NCI-H774 (cell line): ENCODE measurements at places on chromosomes 1 and 21.

DNA sequence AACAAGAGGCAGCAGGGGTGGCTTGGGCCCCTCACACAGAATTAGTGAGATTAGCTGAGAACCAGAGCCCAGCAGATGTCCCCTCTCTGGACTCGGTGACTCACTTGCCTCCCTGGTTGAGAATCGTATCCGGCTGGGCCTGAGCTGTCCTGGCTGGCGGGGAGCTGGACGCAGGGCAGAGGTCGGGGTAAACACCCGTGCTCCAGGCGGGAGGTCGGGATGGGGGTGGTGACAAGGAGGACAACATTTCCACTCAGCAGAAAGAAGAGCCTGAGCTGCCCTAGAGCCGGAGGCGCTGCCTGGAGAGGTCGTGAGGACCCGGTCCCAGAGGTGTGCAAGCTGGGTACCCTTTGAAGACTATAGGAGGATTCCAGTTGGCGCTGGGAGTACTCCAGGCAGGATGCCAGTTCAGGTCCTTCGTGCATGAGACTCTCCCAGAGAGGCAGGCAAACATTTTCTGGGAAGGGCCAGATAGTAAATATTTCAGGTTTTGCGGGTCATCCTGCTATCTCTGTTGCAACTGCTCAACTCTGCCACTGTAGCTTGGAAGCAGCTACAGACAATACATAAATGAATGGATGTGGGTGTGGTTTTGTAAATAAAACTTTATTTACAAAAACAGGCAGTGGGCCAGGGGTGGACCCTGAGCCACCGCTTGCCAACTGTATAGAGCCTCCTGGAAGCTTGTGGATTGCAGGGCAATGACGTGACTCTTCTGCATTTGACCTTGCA is 116.8 kb upstream of the WNT4 start:
- no peak for DNase-seq

DNA sequence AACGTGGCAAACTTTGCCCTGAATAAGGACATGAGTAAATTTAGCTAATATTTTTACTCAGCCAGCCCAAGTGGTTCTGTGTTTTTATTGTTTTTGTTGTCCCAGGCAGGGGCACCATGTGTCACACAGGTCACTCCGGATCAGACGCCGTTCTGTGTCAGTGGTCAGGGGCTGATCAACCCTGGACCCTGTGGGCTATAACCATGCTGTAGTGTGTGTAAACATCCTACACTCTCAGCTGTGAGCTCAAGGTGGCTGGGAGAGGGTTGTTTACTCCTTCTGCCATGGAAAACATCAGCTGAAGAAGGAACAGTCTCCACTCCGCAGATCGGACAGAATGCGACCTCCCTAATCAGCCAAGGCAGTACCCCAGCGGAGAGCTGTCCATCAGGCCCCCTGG is 26.5 kb upstream of the KCNQ4 start:
- DNase-seq, result no peak

DNA sequence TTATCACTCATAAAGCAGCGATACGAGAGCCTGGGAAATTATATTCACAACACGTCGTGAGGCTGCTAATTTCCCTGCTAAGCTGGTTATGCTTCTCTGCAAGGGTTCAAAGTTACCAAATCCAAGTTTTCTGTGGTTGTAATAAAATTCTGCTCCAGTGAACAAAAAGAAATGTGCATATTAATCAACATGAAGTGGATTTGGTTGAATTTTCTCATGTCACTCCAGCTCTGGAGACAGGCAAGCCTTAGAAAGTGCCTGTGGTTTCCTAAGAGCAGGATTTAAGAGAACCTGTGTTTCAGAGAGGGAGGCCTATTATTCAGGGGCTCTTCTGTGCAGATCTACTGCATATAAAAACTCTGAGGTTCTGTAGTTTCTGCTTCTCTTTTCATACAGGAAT is 87.5 kb downstream of the WLS start:
- DNase-seq, result no peak

DNA sequence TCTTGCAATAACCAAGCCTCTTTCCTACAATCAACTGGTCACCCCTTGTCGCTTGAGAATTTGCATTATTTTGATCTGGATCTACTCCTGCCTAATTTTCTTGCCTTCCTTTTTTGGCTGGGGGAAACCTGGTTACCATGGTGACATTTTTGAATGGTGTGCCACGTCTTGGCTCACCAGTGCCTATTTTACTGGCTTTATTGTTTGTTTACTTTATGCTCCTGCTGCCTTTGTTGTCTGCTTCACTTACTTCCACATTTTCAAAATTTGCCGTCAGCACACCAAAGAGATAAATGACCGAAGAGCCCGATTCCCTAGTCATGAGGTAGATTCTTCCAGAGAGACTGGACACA is 743 bp downstream of the GPR52 start:
- no peak for DNase-seq

GRCh38 chr1:1552263-1552639 is 11.8 kb upstream of the TMEM240 start:
- DNase-seq, result no peak

DNA sequence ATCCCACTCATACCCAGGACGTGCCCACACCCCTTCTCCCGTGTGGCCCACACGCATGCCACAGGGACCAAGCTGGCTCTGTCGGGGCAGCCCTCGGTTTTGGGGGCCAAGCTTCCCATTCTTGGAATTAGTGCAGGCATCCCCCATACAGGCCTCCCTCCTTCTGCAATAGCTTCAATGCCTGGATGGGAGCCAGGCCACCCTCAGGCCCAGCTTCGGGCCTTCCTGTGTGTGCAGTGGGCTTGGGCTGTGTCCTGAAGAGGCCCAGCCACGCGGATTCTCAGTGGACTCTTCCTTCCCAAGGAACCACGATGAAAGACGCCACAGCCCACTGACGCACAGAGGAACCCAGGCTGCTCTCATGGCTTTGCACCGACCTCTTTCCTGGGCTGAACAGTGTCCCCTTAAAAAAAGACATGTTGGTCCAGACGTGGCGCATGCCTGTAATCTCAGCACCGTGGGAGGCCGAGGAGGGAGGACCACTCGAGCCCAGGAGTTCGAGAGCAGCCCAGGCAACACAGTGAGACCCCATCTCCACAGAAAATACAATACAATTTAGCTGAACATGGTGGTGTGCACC is 3.4 kb downstream of the KRTAP10-11 start:
- DNase-seq, result no peak

DNA sequence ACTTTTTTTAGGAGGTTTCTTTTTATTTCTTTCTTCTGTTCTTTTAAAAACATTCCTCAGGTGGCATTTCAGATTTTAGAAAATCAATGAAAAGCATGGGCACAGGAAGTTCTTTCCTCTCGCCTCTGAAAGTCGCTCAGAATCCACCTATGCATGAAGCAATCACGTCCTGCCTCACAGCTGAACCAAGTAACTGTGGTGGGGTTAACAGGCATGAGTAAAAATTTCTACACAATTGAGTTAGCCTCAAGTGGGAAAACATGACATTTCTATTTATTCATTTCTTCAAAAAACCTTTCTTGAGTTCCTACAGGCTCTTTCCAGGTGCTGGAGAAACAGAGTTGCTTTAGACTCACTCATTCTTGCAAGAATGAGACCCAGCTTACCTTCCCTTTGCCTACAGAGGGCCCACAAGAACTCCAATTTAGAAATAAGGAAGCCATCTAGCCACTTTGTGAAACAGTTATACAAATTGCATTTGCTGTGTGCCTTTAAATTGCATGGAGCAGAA is 508.9 kb upstream of the PKN2 start:
- no peak for DNase-seq

GRCh38 chr1:230149751-230150584 is 82.9 kb downstream of the GALNT2 start:
- DNase-seq, result no peak

DNA sequence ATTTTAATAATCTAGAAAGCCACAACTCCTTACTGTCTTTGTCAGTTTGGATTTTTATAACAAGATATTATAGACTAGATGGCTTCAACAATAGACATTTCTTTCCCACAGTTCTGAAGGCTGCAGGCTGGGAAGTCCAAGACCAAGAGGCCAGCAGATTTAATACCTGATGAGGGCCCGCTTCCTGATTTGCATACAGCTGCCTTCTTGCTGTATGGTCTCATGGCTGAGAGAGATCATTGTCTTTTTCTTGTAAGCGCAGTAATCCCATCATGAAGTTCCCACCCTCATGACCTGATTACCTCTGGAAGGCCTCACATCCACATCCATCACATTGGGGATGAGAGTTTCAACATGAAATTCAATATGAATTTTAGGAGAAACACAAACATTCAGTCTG is 9.8 kb downstream of the RPS6KC1 start:
- peak; percentile 64 for DNase-seq

DNA sequence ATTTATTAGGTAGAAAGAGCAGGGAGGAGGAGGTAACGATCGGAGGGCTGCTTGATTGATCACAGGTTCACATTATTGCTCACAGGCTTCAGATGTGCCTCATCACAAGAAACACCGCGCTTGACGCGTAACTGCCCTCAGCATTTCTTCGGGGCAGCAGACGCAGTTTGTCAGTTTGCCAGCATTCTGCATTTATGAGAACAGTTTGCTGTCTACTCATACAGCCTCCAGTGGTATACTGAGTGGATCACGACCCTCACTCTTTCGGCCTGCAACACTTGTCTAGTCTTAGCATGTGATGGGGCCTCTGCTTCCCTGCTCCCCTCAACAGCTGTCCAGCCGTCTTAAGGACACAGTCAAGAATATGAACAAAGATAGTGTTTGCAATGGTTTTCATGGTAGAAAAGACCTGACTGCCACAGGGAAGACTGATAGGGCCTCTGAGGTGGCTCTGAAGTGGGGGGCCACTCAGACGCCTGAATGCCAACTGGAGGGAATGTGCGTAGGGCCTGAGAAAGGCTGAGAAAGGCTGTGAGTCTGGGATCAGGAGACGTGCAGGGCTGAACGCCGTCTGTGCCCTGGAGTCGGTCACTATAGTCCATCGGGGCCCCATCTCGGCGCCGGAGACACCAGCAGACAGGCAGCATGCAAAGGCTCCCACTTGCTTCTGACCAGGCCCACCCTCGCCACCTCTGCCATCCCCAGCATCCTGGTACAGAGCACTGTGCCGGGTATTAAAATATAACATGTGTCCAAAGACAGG is 45.0 kb downstream of the UBE2G2 start:
- no peak for DNase-seq

DNA sequence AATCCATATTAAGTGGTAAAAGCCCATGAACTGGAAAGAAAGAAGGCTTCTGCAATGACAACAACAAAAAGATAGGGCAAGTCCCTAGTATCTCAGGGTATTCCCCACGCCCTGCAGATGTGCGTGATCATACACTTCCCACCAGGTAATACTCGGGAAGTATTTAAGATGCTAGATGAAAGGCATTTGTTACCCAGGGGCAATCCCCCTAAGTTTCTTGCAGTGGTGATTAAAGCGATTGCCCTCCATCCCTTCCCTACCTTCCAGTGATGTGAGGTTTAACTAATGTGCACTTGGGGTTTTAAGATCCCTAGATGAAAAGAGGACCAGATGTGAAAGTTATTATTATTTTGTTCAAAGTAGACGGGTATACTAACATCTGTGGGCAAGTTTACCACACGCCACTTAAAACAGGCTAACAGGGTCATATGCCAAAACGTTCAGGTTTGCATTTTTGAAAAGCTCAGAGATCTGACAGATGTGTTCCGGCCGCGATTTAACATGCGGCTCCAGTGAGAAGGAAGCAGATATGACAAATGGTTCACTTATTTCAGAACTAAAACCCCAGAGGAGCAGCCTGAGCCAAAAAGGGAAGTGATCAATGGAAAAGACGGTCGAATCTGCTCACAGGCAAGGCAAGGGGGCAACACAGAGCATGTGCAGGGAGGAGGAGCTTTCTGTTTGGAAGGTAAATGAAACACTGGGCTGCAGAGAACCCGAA is 17.4 kb downstream of the TIAM1 start:
- DNase-seq, result no peak

- DNase-seq, result no peak
These were observed 664 bp downstream of the BACE2 start for GRCh38 chr21:41168391-41169257.

GRCh38 chr1:212928323-212929291 is 21.7 kb upstream of the VASH2 start:
- DNase-seq, result no peak

- no peak for DNase-seq
These were observed 5.6 kb downstream of the AMIGO1 start for GRCh38 chr1:109503935-109504334.

GRCh38 chr1:24535021-24535424 is 20.9 kb upstream of the NCMAP start:
- DNase-seq, result no peak

- DNase-seq, result no peak
These were observed 5.7 kb downstream of the FHL3 start for GRCh38 chr1:37999430-38000232.

DNA sequence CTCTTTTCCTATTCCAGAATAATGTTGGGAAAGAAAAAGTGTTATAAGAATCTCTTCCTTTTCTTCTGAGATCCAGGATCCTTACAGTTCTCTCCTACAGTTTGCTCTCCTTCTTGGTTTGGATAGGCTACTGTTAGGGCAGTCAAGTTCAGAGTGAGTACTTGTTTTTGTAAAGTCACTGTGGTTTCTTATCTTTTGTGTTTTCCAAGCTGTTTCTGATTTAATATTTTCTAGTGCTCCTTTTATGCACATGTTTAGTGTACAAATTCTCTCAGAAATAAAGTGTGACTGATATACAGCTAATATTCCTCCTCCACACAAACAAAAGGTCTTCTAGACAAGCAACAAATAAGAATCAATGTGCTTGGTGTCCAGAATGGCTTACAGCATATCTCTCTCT is 107.7 kb downstream of the BACH1 start:
- DNase-seq, result no peak

- DNase-seq, result no peak
These were observed 16.9 kb downstream of the STUM start for GRCh38 chr1:226565476-226565875.

- DNase-seq, result no peak
These were observed 97.4 kb downstream of the PRDM2 start for GRCh38 chr1:13797397-13797796.

GRCh38 chr1:206898915-206899431 is 1.7 kb downstream of the IL24 start:
- DNase-seq, result no peak

DNA sequence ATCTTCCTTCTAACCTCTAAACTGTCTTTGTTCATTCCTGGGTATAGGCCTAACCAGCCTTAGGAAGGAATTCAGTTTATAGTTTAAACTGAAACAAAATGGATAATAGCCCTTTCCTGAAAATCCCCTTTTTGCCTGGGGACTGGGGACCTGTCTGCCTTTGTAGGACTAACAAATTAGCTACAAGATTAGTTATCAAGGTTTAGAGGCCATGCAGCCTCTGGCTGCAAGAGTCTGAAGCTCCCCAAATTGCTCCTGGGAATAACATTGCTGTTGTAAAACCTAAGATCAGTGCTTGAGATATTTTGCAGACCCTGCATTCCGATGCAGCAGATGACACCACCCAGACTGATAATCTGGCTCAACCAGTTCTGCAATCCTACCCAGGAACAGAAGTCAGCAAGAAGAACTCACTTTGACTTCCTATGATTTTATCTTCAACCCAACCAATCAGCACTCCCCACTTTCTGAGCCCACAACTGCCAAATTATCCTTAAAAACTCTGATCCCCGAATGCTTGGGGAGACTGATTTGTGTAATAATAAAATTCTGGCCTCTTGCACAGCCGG is 96.6 kb upstream of the ETV3 start:
- DNase-seq, result no peak
